T-helper 2 cell treated with Interferon-gamma antibody and Interleukin-4, amounts not matched to agents 5 μg/mL and 100 μg/mL, for 36 hours (primary cell): ENCODE measurements at places on chromosomes 13 and 19.
A peak's percentile ranks its signal among the peaks of the same experiment; 100 is the strongest.

DNA sequence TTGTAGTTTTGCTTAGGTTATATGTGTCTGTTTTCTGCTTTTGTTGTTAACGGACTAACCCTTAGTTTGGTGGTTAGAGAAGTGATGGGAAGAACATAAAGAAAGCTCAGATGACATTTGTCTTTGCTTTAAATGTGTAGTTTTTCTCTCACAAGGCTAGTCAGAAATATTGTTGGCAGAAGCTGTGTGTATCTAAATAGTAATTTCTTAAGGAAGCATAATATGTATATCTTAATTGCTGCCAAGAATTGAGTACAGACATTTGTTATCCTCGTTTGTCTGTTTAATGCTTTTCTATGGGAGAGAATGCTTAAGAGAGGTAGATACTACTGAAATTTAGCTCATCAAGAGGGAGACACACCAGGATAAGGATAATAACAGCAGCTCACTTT, 2.7 kb downstream of the RGCC start:
- DNase-seq = no peak

- DNase-seq = no peak
Measured at GRCh38 chr13:106710266-106710665, 142.3 kb upstream of the ARGLU1 start.

DNA sequence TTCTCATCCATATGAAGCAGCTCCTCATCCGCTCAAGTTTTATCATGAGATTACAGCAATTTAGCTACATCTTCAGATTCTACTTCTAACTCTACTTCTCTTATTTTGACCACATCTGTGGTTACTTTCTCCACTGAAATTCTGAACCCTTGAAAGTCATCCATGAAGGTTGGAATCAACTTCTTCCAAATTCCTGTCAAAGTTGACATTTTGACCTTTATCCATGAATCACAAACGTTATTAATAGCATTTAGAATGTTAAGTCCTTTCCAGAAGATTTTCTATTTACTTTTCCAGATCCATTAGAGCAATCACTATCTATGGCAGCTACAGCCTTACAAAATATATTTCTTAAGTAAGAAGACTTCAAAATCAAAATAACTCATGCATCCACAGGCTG, 421.7 kb upstream of the GPC6 start:
- no peak for DNase-seq

DNA sequence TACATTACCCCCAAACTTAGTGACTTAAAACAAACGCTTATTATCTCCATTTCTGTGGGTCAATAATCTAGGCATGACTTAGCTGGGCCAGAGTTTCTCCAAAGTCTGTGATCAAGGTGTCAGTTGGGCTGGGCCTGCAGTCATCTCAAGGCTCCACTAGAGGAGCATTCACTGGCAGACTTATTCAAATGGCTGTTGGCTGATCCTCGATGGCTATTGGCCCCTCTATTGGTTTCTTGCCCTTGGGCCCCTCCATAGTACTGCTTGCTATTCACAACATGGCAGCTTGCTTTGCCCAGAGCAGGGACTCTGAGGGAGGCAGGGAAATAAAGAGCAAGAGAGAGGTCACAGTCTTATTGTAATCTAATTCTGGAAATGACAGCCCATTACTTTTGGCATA, 57.6 kb downstream of the RCBTB2 start:
- DNase-seq = no peak

GRCh38 chr19:17931532-17932191, 1.2 kb upstream of the CCDC124 start:
- no peak for DNase-seq

DNA sequence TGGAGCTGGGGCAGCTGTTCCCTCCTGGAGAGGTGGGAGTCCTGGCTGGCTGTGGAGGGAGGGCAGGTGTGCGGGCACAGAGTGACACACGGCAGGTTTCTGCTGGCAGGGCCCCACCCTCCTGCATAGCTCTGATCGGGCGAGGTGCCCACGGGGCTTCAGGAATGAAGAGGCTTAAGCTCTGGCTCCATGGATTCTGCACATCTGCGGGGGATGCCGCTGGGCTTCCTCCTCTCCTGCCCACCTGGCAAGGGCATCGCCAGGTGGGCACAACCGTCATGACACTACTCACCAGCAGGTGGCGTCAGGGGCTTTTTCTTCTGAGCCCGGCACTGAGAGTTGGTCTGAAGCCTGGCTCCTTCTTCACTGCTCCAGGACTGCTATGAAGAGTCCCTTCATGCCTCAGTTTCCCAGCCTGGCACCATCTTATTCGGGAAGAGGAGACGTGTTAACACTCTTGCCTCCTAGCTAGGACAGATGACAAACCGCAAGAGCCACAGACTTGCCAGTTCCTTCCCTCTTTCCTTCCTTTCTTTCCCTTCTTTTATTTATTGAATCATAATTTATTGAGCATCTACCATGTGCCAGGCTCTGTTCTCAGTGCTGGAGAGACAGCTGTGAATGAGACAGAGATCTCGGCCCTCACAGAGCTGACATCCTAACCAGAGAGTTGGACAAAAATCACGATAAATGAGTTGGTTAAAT, 15.2 kb upstream of the PAK4 start:
- peak; percentile 40 for DNase-seq

- DNase-seq = no peak
Measured at GRCh38 chr13:65133094-65133493, 2097.0 kb downstream of the PCDH9 start.
